ENCODE measurements at places on chromosomes 11 and 22.

GRCh38 chr11:57662893-57663292 is 5.0 kb upstream of the ZDHHC5 start:
- DNase-seq, result no peak

DNA sequence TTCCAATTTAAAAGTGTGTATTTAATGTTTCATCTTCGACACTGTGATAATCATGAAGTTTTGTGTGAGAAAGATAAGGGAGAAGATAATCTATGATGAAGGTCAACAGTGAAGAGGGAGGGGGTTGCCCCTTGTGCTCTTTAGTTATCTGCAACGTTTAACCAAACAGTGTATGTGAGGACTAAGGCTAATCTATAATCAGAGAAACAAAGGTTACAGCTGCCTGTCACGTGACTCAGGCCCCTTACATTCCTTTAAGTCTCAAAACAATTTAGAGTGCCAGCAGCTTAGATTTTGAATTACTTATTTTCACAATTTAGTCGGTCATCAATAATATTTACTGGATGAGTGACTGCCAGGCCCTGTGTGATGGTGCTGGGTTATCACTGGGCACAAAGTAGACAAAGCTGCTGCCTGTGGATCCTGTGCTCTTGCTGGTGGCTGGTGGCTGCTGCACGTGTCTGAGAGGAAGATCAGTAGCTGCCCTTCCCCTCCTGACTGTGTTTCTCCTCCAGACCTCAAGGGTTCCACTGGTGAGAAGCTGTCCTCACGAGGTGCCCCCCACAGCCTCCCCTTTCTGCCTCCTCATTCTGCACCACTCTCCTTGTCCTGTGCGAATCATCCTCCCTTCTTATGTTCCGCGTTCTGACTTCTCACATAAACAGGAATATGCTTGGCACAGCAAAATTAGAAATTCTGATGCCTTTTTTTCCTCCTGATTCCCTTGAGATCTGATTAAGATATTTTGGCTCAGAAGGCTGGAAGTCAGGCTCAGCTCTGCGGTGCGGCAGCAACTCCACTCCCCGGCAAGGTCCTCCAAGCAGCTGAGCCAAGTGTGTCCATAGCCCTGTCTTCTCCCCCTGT is 331.1 kb upstream of the B3GAT1 start:
- no peak for DNase-seq

GRCh38 chr11:43905813-43906241 is 25.2 kb downstream of the ALKBH3 start:
- DNase-seq, result no peak

GRCh38 chr22:28832731-28833130 is 32.4 kb upstream of the XBP1 start:
- DNase-seq, result no peak

- DNase-seq, result no peak
These were observed 3.3 kb downstream of the SCGB1D2 start for GRCh38 chr11:62245271-62245753.

DNA sequence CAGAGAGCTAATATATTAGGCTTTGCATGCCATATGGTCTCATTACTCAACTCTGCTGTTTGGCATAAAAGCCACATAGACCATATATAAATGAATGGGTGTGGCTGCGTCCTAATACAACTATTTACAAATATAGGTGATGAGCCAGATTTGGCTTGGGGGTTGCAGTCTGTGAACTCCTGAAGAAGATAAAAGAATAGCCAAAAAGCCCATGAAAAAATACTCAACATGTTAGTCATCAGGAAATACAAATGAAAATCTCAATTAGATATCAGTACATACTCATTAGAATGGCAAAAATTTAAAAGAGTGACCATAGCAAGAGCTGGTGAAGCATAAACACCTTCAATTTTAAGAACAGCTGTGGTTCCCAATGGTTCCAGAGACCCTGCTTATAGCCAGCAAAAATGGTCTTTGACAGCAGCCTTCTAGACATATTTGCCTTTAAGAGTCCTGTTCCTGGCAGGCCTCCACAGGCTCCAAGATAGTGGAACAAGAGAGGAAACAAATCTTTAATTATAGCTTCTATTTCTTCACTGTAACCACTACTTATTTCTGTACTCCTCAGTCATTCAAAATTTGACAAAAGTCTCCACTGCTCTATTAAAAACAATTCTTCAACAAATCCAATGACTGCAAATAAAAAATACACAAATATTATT is 16.1 kb downstream of the C2CD3 start:
- no peak for DNase-seq

DNA sequence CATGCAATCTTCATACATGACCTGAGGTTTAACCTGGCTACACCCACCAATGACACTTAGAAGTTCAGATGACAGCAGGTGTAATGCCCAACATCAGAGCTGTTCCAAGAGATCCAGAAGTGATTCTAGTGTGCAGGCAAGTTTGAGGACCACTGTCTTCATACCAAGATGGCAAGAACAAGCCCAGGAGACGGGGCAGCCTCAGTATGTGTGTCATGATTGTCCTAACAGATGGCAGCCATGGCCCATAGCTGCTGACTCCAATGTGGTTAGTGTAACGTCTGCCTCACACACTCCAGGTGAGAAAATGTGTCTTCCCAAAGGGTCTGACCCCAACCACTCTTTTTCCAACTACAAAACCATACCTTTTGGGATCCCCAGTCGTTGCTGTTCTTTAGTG is 97.3 kb downstream of the ETS1 start:
- DNase-seq, result no peak

- no peak for DNase-seq
These were observed 5.8 kb downstream of the KLHL35 start for GRCh38 chr11:75427181-75427580.

All from NK-92 treated with Interleukin-12 subunit alpha and Interleukin-12 subunit beta, amount 100 ng/mL, for 24 hours (cell line).